Keratinocyte (primary cell): ENCODE measurements at places on chromosomes 3 and 15. TPM values are rescaled to one million over a fixed set of nuclear protein-coding genes. Genes with fewer than 3 reads are reported as not detected.

- H3K36me3 ChIP-seq: no peaks in the 10 kb centered on the region
- H3K4me1 ChIP-seq: no peaks in the 10 kb centered on the region
- no peaks in the 10 kb centered on the region for H3K27me3 ChIP-seq
- no peak overlapping the region for H3K4me3 ChIP-seq
Measured at GRCh38 chr3:21889166-21889565, 138.2 kb upstream of the ZNF385D start.

DNA sequence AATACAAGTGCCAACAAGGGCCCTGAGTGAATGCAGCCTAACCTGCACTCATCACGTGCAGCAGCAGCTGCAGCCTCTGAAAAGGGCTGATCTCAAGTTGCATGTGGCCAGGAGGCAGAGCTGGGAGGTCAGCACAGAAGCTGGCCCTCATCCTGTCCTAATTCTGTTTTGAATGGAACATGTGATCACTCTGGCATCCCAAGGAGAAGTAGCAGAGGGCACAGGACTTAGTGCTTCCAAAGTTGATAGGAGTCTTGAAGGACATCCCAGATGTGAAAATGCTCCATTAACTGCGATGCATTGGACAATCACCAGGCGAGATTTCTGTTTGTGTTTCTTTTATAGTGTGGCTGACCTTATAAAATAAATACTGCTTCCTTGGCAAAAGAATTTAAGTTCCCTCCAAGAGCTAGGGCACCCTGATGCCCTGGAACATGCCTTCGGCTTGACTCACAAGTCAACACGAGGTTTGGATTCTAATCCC lies 31.6 kb upstream of the STAG1 start:
- DNase-seq: no peak
- H3K27ac ChIP-seq: no peak overlapping the region
- H3K4me1 ChIP-seq: peaks cover 11% of the 10 kb centered on the region
- no peak overlapping the region for H3K4me3 ChIP-seq
- H3K27me3 ChIP-seq: no peaks in the 10 kb centered on the region

Gene C3orf70
- polyA plus RNA-seq: 0.01 TPM in 1 of 3 replicates, not detected in the others

DNA sequence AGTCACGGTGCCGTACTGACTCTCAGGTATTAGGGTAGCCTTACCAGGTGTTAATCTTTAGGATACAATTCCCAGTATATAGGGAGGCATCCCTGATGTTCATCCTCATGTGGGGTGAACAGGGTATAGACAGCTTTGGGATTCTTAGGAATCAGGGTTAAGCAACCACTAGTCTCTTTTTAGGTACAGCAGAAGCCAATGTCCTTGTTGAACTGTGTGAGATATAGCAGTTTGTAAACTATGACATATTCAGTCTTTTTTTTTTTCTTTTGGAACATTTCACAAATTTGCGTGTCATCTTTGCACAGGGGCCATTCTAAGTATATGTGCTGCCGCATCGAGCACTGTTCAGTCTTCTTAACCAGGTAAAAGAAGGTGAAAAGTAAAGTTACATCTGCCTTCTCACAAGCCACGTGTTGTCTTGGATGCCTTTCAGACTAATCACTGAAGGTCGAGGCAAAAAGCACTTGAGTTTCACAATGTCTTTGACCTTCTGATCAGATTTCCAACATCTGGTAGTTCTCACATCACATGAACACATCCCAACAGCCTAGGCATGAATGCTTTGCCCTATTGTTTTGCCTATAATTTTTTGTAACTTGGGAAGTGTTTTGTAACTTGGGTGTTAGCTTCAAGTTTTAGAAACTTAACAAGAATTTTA lies 17.2 kb downstream of the TSEN2 start:
- no peak overlapping the region for H3K27ac ChIP-seq
- no peak for DNase-seq
- H3K4me3 ChIP-seq: no peak overlapping the region
- peaks cover 30% of the 10 kb centered on the region for H3K36me3 ChIP-seq
- no peaks in the 10 kb centered on the region for H3K27me3 ChIP-seq
- no peaks in the 10 kb centered on the region for H3K4me1 ChIP-seq

DNA sequence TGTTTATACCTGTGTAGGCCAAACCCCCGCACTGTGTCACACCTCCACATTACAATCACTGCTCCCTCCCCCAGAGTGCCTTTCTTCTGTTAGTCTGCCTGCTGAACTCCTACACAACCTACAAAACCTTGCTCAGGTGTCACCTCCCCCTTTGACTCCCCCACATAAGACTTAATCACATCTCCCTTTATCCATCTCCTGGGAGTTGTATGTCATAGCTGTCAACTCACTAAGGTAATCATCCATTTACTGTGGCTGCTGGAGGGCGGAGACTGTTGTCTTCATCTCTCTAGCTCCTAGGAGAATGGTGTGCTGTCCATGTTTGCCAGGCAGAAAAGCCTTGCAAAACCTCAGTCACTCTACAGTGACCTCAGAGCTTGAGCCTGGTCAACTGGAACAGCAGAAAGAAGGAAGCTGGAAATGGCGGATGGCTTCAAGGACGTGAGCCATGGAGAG lies 43.8 kb downstream of the ZNF710 start:
- peaks cover 30% of the 10 kb centered on the region for H3K4me1 ChIP-seq
- H3K27me3 ChIP-seq: no peaks in the 10 kb centered on the region
- H3K4me3 ChIP-seq: no peak overlapping the region
- no peak for DNase-seq
- H3K36me3 ChIP-seq: peaks cover 4% of the 10 kb centered on the region

Gene MORC1
- polyA plus RNA-seq: not detected in 3 replicates

GRCh38 chr3:99669879-99670555 lies 31.6 kb downstream of the COL8A1 start:
- H3K27ac ChIP-seq: no peak overlapping the region
- no peaks in the 10 kb centered on the region for H3K27me3 ChIP-seq
- no peaks in the 10 kb centered on the region for H3K36me3 ChIP-seq
- H3K4me1 ChIP-seq: peaks cover 19% of the 10 kb centered on the region

- no peaks in the 10 kb centered on the region for H3K27me3 ChIP-seq
- peaks cover 5% of the 10 kb centered on the region for H3K4me1 ChIP-seq
- peaks cover 9% of the 10 kb centered on the region for H3K36me3 ChIP-seq
- no peak for DNase-seq
- H3K4me3 ChIP-seq: no peak overlapping the region
Measured at GRCh38 chr3:11375333-11376088, 103.3 kb downstream of the ATG7 start.

- no peaks in the 10 kb centered on the region for H3K4me1 ChIP-seq
- no peaks in the 10 kb centered on the region for H3K27me3 ChIP-seq
- H3K27ac ChIP-seq: no peak overlapping the region
- no peak overlapping the region for H3K4me3 ChIP-seq
- H3K36me3 ChIP-seq: no peaks in the 10 kb centered on the region
Measured at GRCh38 chr15:65824941-65825544, 33.0 kb upstream of the DENND4A start.
